ENCODE measurements at places on chromosomes 12 and 14. TPM values are rescaled to one million over a fixed set of nuclear protein-coding genes. Genes with fewer than 3 reads are reported as not detected.

CLEC2A gene
- polyA plus RNA-seq = not detected

SLC7A7 gene
- 4.9 TPM for polyA plus RNA-seq

FGF23 gene
- not detected for polyA plus RNA-seq

ATN1 gene
- 110 TPM for polyA plus RNA-seq

KRT6A gene
- 0.15 TPM for polyA plus RNA-seq

OR4K14 gene
- not detected for polyA plus RNA-seq

SRRM4 gene
- 0.02 TPM for polyA plus RNA-seq

C14orf119 gene
- polyA plus RNA-seq = 20.8 TPM

TUNAR gene
- 3.8 TPM for polyA plus RNA-seq

RFLNA gene
- polyA plus RNA-seq = 0.40 TPM

SLCO1C1 gene
- polyA plus RNA-seq = 0.08 TPM

NPFF gene
- 0.99 TPM for polyA plus RNA-seq

ABCD2 gene
- 0.05 TPM for polyA plus RNA-seq

TSPAN11 gene
- 0.61 TPM for polyA plus RNA-seq

ACRBP gene
- 1.2 TPM for polyA plus RNA-seq

SDS gene
- 0.21 TPM for polyA plus RNA-seq

HOXC9 gene
- polyA plus RNA-seq = 0.26 TPM

LRP1-AS gene
- not detected for polyA plus RNA-seq

CFAP54 gene
- 0.04 TPM for polyA plus RNA-seq

HOXC12 gene
- not detected for polyA plus RNA-seq

SMOC1 gene
- 12.5 TPM for polyA plus RNA-seq

CCDC175 gene
- polyA plus RNA-seq = not detected

KRT76 gene
- not detected for polyA plus RNA-seq

STRAP gene
- 45.0 TPM for polyA plus RNA-seq

IKZF4 gene
- 1.8 TPM for polyA plus RNA-seq

JAG2 gene
- 25.3 TPM for polyA plus RNA-seq

WDHD1 gene
- polyA plus RNA-seq = 0.45 TPM

PTGR2 gene
- polyA plus RNA-seq = 3.5 TPM

NXPH4 gene
- 0.38 TPM for polyA plus RNA-seq

NFYB gene
- polyA plus RNA-seq = 10.8 TPM

GLT1D1 gene
- 0.27 TPM for polyA plus RNA-seq

TCTN2 gene
- 8.7 TPM for polyA plus RNA-seq

PRH2 gene
- polyA plus RNA-seq = 0.42 TPM

ESRRB gene
- 0.85 TPM for polyA plus RNA-seq

PTPN6 gene
- polyA plus RNA-seq = 48.7 TPM

KITLG gene
- polyA plus RNA-seq = 1.5 TPM

TAS2R31 gene
- 0.23 TPM for polyA plus RNA-seq

ZDHHC22 gene
- 0.04 TPM for polyA plus RNA-seq

KRT77 gene
- polyA plus RNA-seq = 0.07 TPM

HOTAIR gene
- polyA plus RNA-seq = not detected

LRIG3 gene
- 7.2 TPM for polyA plus RNA-seq

BIN2 gene
- polyA plus RNA-seq = 0.75 TPM

PLA2G1B gene
- polyA plus RNA-seq = 7,821 TPM

NAV3 gene
- polyA plus RNA-seq = 0.46 TPM

GPR84 gene
- polyA plus RNA-seq = 0.27 TPM

CRADD gene
- 5.3 TPM for polyA plus RNA-seq

All from pancreas (tissue), 10 donors.